ENCODE measurements at places on chromosomes 3 and 15.

- no peak for DNase-seq
Observed at GRCh38 chr15:78650022-78650421, 9.0 kb upstream of the CHRNB4 start.

DNA sequence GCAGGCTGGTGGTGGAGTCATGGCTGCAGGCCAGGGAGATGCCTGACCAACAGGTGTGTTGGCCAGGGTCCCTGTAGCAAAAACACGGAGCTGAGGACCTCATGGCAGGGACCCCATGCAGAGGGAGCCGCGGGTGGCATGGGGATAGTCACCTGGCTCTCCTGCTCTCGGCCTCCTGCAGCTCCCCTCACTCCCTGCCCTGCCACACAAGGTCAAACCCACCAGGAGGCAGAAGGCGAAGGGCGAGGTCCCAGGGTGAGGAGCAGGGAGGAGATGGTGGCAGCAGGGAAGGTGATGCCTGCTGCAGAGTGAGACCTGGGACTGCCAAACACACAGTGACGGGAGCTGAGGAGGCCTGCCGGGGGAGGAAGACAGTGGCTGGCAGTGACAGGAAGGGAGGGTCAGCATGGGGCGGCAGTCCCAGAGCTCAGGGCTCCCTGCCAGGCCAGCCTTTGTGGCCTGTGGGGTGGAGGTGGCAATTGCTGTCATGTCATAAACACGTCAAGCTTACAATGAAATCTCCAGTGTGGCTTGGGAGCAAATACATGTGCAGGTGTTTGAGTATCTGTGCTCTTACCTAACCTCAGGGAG lies 144.3 kb downstream of the TJP1 start:
- no peak for DNase-seq

DNA sequence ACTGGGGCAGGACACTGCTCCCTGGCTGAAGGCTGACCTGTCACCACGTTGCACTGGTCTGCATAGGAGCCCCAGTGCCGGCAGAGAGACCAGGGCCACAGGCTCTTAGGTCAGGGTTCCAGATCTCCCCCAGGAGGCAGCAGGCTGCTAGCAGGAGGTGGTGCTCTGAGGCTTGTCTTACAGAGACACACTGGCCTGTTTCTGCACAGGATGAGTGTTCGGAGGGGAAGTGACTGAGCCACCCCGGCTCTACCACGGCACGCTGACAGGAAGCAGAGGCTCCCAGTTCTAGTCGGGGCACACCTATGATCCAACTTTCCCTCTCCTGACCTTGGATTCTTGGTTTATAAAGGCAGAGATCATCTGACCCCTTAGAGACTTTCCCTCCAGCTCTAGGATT lies 8.6 kb downstream of the FBXL22 start:
- DNase-seq = no peak

GRCh38 chr3:127682561-127682960 lies 9.8 kb downstream of the ABTB1 start:
- no peak for DNase-seq

- no peak for DNase-seq
Observed at GRCh38 chr3:147449669-147450068, 40.5 kb downstream of the ZIC1 start.

DNA sequence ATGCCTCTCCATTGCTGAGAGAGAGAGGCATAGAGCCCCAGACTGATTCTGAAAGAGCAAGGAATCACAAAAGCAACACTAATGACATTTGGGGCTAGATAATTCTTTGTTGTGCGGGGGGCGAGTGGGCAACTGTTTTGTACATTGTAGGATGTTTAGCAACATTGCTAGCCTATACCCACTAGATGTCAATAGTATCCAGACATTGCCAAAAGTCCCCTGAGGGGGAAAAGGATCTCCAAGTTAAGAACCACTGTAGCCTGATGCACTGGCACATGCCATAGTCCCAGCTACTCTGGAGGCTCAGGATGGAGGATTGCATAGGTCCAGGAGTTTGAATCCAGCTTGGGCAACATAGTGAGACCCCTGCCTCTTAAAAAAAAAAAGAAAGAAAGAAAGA lies 22.8 kb upstream of the GOLM2 start:
- DNase-seq = no peak

- peak; percentile 56 for DNase-seq
Observed at GRCh38 chr15:68252925-68253534, 23.5 kb upstream of the CLN6 start.

- DNase-seq = no peak
Observed at GRCh38 chr15:73608941-73609340, 24.2 kb downstream of the NPTN start.

DNA sequence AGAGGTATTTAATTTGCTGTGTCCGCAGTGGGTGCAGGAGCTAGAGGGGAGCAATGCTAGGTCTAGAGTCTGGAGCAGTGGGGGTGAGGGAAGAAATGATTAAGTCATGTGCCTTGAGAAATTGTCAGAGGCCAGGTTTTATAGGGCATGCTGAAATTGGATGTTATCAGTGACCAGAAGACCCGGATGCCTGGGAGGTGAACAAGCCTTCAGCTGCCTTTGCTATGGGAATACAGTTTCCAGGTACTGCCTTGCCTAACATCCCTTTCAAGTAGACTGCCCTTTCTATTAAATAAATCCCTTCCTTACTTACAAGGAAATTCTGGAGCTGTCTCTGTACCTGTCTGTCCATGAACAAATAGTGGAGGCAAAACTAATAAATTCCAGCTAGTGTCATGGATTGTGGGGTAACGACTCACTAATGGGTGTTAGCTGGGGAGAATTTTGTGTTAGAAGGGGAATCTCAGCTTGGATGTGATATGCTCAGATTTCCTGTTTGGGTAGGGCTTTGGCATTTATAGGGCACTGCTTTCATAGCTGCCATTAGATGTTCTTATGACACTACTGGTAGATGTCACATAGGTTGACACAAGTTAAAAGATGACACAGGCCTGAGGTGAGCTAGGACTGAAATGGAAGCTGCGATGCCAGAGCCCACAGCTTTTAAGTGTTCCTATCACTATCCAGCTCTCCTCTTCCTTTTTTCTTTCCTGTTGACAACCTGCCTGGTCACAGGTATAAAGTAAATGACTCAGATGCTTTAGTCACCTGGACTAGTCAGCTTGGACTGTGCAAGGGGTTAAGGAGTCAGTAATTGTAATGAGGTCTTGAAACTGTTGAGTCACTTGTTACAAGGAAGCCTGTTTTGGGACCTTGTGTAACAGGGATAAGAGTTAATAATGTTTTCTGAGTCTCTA lies 21.3 kb downstream of the CHD2 start:
- DNase-seq = no peak

DNA sequence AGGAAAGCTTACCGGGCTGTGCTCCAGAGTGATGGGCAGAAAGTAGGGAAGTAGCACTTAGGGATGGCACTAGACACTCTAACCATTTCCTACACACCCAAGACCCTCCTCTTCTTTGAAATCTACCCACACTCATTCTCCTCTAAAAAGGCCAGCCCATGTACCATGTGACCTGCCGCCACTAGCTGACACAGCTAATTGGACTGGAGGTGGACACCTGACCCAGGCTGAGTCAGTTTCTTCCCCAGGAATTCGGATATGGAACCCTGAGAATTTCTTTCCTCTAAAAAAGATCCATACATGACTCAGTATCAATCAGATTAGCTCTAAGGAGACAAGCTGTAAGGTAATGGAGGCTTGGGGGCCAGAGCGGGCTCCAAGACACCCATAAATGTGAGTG lies 60.1 kb downstream of the DCLK3 start:
- no peak for DNase-seq

DNA sequence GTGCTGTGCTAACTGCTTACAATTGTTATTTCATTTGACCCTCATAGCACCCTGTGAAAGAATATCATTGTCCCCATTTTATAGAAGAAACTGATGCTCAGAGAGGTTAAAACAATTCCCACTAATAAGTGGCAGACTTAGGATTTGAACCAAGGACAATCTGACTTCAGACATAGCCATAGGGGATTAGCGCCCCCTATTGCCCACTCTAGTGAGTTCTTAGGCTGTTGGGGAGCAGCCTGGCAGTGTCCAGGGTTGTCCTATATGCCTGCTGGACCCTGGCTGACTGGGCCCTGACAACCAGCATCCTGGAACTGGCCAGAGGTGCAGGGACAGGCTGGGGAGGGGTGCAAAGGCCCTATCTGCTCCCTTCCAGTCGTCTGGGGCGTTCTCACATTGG lies 15.4 kb downstream of the DPH3 start:
- no peak for DNase-seq

GRCh38 chr3:134078169-134078831 lies 48.6 kb upstream of the SLCO2A1 start:
- DNase-seq = no peak

DNA sequence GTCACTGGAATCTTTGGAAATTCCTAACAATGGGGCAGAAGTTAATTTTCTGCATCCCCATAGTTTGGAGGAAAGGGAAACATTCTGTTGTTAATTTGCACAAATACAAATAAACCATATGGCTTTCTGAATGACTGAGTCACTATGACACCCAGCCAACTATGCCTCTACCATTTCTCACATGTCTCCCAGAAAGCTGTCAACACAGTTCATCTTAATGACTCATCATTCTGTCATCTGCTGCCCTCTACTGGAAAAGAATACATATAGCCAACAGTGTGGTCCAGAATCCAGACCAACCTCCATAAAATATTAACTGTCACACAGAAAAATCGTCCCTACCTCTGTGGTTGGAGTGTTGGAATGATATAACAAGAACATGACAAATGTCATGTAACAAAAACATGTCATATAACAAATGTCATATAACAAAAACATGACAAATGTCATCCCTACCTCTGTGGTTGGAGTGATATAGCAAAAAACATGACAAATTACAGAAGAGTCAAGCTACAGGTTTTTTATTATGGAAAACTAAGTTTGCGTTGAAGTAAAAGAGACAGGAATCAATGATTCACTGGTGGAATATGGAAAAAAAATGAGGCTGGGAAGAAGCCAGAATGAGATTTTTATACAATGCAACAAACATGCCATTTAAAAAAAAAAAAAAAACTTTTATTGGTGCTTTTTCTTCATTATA lies 47.7 kb upstream of the GYG1 start:
- no peak for DNase-seq

- DNase-seq = no peak
Observed at GRCh38 chr15:53982071-53982680, 3.9 kb downstream of the UNC13C start.

GRCh38 chr3:23937296-23937695 lies 7.8 kb upstream of the NR1D2 start:
- no peak for DNase-seq

GRCh38 chr3:108947855-108948254 lies 5.8 kb downstream of the GUCA1C start:
- DNase-seq = no peak

GRCh38 chr3:108862865-108863798 lies 40.5 kb downstream of the TRAT1 start:
- DNase-seq = no peak

DNA sequence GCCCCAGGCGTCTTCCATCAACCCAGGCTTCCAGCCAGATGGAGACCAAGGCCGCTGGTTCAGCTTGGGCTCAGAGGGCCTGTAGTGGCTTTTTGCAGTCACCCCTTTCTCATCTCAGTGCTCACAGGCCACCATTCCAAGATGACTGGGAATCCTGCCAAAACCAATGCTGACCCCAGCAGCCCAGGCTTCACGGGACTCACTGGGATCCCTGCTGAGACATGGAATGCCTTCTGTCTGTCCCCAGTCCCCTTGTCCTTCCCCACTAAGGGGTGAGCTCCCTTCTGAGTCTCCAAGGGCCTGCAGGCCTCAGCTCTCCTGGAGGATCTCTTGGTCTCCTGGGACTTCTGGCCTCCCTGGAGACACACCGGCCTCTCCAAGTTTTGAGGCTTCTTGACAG lies 77.4 kb upstream of the SEC13 start:
- no peak for DNase-seq

GRCh38 chr15:40479024-40479423 lies 8.2 kb downstream of the CHST14 start:
- DNase-seq = no peak

All from right hindlimb (tissue), 1 donor.